Stimulated activated CD4-positive, alpha-beta T cell treated with anti-CD3 and anti-CD28 coated beads, Interleukin-15, amount 100 ng/mL, for 1 hour (primary cell): ENCODE measurements at places on chromosomes 5 and 9.

DNA sequence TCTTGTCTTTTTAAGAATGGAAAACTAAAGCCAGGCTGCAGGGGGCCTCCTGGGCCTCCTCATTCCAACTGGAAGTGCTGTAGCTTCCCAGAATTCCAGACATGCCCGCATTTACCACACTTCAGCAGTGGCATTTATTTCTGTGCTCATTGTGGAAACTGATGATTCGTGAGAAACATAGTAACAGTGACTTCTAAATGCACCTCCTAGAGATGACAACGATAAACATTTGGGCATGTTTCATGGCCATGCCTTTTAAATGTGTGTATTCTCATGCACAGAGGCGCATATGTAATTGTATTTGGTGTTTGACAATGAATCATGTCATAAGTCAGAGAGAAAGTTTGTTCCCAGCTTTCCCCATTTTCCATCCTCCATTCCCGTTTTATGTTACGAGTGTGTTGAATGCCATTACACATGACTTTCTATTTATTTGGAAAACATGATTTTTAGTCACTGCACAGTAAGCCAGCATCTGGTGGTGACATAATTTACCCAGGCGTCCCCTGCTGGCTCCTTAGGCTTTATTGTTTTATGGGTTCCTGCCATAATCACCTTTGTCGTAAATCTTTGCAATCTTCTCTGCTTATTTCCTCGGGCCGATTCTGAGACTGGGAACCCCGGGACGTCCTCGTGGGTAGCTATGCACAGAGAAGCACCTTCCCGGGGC lies 68.8 kb upstream of the FCN2 start:
- DNase-seq = no peak

DNA sequence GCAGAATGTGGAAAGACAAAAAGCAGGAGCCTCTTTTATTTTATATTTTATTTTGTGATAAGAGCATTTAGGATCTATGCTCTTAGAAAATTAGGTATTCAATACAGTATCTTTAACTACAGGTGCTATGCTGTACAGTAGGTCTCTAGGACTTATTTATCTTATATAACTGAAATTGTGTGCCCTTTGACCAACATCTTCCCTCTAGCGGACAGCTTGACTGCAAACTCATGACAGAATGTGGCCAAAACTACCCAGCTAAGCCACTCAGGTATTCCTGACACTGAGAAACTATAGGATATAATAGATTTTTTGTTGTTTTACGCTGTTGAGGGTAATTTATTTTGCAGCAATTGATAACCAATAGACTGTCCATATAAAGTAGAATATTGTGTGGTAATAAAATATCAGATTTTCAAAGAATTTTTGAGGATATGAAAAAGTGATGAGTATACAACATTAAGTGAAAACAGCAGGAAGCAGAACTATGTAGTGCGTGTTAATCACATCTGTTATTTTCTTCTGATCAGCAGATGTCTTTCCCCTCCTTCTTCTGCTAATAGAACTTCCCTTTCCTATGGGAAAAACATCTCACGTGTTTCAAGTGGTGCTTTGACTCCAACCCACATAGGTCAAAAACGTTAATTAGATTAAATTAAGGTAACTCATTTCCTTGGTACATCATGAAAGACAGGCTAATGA lies 69.9 kb upstream of the SELENOP start:
- no peak for DNase-seq

GRCh38 chr5:16754601-16755000 lies 137.8 kb upstream of the RETREG1 start:
- DNase-seq = no peak

GRCh38 chr9:72911247-72911775 lies 41.5 kb downstream of the ALDH1A1 start:
- no peak for DNase-seq

DNA sequence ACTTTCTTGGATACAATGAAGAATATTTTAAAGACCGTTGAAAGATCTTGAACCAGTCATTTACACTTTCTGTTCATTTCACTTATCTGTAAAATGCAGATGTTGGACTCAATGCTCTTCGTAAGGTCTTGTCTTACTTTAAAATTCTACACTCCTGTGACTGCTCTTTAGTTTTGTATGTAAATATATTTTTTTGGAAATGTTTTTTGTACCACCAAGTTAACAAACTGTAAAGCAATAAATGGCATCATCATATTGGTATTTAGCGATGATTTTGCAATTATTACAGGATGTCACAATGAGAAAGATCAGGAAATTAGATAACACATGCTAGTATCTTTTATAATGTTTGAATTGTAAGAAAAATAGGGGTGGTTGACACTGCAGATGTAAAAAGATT lies 80.8 kb upstream of the GNAQ start:
- DNase-seq = no peak

- DNase-seq = no peak
Observed at GRCh38 chr5:139605887-139606286, 42.3 kb upstream of the CXXC5 start.

DNA sequence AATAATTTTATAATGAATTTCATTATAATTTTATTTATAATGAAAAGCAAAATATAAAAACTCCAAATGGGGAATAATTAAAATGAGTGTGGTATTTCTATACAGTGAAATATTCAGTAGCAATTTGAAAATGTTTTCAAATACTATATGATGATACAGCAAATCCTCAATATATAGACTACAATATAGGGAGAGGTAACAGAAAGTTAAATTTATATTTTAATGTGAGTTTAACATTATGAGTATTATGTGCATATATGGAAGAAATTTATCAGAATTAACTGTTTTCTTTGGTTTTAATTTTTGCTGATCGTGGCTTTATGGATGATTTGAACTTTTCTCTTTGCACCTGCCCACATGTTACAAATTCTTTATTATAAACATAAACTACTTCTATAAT lies 500.9 kb upstream of the ARRDC3 start:
- no peak for DNase-seq

DNA sequence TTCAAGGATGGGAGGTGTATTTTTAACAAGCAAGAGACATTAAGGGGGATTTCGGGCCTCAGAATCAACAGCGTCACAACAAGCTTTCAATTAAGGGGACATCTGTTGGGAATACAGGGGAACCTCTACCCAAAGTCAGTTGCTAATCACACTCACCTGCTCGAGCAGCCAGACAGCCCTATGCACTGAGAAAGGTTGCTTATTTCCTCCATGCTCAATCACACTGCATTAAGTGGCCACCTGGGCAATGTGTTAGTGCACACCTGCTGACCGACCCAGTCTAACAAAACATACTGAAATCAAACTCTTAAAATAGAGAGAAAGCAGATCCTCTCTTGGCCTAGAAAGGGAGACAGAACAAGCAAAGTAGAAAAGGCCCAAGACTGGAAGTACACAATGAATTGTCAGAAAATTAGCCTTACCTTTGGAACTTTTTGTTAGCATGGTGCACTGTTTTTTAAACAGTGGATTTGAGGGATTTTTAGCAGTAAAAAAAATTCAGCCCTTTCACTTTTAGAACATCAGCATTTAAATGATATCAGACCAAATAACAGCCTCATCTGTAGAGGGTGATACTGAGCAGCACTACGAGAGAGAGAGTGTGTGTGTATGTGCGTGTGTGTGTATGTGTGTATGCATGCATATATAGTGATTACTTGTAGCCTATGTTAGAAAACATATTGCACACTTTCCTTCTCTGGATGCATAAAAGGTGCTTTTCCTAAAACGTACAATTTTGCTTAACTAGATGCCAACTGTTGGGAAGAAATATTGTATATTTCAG lies 1118.6 kb upstream of the DMAC1 start:
- DNase-seq = no peak

- no peak for DNase-seq
Observed at GRCh38 chr5:39427229-39427628, 2.4 kb upstream of the DAB2 start.

DNA sequence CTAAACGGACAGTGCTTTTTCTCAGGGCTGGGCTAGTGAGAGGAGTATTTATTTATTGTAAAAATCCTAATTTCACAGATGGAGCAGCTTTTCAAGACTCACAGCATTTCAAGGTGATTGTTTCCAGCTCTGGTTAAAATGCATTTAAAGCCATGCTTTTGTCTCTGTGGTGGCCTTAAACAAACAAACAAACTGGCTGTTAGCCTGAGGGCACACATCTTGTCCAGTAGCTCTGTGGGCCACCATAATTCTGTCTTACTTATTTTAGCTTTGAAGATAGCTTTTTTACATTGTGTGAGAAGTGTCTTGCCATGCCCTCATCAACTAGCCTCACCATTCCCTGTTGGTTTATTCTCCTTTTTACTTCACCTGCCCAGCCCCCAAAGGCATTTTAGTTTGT lies 218.2 kb downstream of the PSAT1 start:
- DNase-seq = no peak

GRCh38 chr9:126650404-126651341 lies 36.9 kb downstream of the LMX1B start:
- DNase-seq = no peak

DNA sequence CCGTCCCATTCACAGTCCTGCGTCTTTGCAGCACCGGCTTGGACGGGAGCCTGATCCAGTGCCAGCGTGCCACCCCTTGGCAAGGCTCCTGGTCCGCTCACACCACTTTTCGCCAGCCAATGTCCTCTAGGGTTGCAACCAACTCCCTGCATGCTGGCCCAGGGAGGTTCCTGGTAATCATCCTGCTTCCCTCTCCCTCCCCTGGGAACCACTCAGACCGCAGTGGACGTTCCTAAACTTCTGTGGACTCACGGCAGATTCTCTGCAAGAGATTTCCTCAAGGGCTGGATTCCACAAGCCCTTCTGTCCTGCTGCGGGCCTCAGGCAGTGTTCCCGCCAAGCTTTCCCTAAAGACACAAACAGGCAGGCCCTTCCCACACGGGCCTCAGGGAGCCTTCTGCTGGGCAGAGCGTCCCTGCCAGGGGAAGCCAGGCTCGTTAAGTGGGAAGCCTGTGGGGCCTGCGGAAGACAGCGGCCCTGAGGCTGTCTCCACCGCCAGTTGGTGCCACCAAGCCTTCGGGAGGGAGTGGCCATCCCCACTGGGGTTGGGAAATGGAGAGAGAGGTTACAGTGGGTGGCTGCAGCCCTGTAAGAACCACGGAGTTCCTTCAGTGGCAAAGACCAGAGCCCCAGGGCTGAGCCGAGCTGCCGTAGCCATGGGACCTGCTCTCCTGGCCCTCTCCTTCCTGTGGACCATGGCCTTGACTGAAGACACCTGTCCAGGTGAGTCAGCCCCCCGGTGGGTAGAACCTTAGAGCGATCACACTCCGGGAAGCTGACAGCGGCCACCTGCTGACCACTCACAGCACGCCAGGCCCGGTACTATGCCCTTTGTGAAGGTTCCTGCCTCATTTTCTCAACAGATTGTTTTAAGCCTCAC lies 16.4 kb upstream of the FCN2 start:
- no peak for DNase-seq

- no peak for DNase-seq
Observed at GRCh38 chr5:141674747-141675146, 7.3 kb downstream of the ARAP3 start.

DNA sequence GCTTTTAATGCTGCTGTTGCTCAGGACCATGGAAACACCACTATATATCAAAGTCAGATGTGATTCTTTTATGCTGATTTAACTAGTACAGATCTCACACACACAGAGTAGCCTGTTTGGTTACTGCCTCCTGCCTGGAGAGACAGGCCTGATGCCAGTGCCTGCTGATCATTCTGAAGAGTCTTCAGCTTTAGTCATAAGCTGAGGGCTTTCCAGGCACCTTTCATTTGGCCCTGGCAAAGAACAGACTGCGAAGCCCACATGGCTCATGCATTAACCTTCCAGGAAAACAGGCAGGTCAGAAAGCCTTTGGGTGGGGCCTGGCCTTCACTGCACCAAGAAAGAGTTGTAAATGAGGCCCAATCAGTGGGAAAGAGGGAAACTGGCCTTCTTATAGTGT lies 144.7 kb downstream of the SAXO1 start:
- no peak for DNase-seq

- no peak for DNase-seq
Observed at GRCh38 chr5:71839096-71839884, 120.2 kb downstream of the CARTPT start.

GRCh38 chr9:114051281-114051680 lies 26.8 kb downstream of the AMBP start:
- DNase-seq = no peak

DNA sequence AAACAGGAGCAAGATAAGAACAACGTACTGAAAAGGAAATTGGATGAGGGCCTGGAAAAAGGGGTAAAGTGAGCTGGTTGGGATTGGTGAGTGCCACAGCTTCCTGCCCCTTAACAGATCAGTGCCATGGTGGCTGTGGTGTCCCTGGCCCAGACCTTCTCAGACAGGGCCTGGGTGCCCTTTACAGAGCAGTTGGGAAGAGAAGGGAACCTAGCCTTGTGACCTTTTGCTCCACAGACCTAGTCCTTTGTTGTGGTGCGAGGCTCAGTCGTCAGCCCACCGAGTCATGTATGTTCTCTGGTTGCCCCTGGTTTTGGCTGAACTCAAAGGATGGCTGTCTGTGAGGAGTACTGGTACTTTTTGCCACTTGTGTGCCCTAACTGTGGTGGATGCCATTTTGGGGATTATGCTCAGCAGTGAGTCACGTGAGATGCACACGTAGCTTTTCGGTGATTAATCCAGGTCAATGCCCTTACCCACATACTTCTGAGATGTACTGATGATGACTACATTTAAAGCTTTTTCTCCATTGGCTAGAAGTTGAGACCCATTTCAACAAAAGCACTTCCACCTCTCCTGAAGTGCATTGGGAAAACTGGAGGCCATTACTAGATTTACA lies 48.4 kb downstream of the EXOSC2 start:
- DNase-seq = no peak

DNA sequence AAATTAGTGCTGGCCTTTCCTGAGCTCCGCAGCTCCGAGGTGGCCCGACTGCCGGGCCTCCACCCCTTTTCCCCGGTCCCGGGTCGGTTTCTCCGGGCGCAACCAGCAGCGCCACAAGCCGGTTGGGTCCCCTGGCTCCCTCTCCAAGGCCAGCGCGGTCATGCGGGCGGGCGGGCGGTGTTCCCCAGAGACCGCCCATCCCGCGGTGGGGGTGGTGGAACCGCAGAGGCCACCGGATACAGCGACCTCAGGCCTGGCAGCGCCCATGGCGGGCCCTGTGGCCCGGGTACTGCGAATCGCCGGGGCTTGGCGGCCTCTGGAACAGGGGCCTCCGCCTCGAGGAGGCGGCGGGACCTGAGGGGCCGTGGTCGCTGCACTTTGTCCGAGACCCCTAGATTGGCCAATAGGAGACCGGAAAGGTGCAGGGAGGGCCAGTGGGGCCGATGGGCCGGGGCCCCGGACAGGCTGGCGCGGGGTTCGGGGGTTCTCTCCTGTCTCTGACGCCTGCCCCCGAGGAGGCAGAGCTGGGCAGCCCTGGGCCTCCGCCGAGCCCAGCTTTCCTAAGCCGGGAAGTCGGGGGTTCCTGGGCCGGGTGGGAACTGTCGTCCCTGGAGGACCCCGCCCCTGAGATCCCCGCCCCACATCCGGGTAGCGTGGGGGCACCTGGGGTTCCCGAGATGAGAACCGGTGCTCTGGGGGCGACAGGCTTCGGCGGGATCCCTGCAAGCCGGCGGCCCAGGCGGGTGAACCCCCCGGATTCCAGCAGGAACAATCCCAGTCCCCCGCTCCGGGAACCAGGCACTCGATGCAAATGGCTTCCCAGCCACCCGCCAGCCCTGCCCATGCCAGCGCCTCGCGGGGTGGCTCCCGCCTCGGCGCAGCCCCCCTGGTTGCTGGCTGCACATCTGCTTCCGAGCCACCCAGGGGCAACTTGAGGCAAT lies 293.9 kb downstream of the ZSWIM6 start:
- DNase-seq = no peak
